Activated gamma-delta T cell treated with anti-CD3 and anti-CD28 coated beads, Interleukin-2, amount 50 U/mL, for 16 hours (primary cell): ENCODE measurements at places on chromosomes 3 and 15.

DNA sequence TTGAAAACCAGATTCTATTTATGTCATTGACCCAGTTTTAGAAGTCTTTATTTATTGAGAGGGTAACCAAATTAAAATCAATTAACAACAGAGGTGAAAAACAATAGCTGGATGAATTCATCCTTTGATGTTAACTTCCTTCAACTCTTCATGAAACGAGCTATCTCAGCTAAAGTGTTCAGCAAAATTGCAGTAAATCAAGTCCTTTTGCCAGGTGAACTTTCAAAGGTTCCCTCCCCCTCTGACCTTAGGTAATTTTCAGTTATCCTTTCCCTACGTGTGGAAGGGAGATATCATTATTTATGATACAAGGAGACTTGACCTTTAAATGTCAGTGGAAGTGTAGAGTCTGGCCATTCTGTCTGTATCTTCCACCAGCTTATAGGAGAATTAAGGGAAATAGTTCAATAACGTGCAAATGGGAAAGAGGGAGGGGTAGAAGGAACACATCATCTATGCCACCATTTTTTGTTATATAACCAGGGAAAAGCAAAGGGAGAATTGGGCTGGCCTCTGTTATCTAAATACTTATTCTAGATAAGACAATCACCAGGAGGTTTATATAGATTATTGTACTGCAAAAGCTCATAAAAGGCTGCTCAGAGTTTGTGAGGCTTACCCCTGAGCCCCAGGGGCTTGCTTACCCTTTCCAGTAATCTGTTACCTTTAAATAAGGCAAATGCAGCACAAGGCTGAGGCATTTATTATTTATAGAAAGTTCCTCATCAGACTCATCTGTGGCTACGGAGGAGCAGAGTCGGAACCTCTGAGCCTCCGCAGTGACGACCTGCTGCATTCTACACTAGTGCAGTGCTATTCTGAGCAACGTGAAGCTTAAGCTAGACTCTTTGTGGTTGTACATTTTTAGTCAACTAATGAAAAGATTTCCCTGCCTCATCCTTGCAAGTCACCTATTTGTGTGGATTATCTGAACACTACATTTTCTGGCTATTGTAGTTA, 97.7 kb upstream of the ZBED2 start:
- no peak for DNase-seq

DNA sequence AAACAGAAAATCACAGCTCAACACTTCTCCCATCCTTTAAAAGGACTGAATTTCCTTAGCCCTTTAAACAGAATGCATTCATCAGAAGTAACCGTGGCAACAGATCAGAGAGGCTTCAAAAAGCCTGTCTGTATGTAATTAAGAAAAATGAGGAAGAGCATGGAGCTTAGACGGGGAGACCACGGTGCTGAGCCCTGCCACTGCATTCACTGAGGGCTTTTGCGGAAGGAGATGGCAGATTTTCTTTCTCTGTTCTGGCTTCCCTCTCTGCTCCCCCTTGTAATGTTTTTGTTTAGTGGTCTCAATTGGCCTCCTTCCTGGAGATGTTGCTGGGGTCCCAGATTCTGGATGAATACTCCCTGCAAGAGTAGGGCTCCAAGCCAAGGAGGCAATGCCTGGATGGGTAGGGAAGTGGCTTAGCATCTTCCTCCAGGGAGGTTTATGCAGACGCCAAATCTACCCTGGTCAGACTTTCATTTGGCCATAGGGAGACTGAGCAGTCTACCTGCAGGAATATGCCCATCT, 332.9 kb downstream of the EPHB1 start:
- no peak for DNase-seq

- no peak for DNase-seq
Observed at GRCh38 chr3:149964291-149964690, 6.4 kb downstream of the PFN2 start.

GRCh38 chr3:164498917-164499316, 579.4 kb downstream of the SI start:
- no peak for DNase-seq

- DNase-seq: no peak
Observed at GRCh38 chr15:83474578-83474977, 27.4 kb downstream of the SH3GL3 start.

DNA sequence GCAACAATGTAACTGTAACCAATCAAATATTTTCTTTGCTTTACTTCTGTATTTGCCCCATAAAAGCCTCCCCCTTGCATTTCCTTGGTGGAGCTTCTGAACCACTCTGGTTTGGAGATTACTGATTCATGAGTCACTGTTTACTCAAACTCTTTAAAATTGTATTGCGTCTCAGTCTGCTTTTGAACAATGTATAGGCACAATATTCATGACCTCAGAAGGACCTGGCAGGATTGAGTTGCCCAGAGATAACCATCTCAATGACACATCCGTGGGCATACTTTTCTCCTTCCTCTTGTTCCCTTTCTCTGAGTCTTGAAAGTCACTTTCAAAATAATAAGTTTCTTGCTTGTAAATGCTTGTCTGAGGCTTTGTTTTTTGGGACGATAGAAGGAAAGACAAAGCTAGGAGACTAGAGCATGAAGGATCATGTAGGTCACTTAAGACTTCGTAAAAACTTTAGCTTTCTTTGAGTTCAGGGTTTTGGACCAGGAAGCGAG, 57.1 kb upstream of the POU1F1 start:
- DNase-seq: no peak

- DNase-seq: no peak
Observed at GRCh38 chr15:81255958-81256320, 59.3 kb downstream of the IL16 start.

DNA sequence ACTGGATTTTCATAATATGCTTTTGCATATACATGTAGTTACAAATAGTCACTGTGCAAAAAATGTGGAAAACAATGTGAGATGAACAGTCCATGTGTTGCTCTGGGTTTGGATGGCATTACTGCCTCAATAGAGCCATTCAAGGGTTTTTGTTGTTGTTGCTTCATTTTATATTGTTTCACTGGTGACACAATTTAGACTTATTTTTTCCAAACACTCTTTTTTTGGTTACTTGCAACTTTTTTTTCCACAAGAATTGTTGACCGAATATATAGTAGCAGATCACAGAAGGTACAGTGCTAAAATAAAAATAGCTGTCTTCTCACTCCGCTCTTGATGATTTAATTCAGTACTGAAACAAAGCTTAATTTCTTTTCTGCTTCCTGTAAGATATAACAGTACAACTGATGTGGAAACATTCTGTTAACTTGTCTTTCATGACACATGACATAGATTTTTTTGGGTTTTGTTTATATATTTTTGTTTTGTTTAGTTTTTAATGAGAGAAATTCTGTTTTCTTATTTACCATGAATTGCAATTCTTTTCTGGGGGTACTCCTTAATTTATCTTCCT, 618.6 kb downstream of the NAALADL2 start:
- DNase-seq: no peak

GRCh38 chr15:71811752-71812735, 1.7 kb downstream of the NR2E3 start:
- DNase-seq: no peak

DNA sequence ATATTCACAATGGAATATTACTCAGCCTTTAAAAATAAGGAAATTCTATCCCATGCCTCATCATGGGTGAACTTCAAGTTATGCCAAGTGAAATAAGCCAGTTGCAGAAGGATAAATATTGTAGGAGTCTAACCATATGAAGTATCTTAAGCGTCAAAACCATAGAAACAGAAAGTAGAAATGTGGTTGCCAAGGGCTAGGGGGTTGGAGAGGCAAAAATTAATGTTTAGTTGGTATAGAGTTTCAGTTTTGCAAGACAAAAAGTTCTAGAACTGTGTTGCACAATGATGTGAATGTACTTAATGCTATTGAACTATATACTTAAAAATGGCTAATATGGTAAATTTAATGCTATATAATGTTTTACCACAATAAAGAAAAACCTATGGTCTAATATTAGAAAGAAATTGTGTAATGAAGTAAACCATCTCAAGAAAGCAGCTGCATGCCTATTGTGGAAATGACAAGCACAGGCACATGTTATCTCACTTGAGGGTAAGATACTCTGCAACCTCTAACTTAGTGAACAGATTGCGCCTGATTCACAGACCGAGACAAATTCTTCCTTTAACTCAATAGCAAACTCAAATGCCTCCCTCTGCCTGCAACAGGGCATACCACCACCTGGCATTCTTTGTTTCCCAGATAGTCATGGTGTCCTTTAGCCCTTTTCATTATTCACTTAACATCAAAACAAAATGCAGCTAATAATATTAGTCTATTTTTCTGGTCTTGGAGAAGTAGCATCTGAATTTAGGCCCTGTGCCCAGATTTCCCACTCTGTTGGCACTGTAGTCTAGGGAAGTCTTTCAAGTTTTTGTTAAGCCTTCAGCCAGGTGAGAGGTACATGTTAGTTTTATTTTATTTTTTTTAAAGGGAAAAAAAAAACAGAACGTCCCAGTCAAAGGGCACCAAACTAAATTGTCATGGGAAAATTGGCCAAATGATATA, 80.2 kb upstream of the ACP3 start:
- no peak for DNase-seq

DNA sequence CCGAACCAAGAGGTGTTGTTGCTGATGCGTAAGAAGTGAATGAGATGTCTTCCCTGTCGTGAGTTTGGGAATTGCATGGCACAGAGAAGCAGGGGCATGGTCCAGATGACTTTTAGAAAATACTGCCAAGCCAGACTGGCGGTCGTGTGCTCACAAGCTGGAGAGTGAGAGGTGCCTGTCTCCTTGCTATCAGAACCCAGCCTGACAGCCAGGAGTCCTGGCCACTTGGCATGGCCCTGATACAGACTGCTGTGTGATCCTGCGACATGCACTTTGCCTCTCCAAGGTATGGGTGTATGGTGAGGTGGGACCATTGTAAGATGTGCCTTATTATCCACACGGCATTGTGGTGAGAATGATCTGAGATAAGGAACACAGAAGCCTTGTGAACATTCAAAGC, 93.0 kb downstream of the SMAD3 start:
- no peak for DNase-seq

DNA sequence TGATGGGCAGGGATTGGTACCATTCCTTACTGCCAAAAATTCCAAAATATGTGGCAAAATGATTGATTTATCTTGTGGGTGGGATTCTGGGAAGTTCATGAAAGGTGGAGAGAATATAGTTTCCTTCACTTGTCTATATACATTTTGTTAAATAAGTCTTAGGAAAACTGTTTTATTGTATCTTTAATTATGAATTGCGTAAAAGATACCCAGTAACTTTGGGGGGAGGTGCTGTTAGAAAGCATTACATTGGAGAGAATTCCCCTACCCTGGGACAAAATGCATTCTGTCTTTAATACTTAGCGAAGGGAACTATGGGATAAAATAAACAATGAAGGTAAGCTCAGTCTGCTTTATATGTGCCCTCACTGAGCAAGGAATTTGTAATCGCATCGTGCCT, 4.6 kb downstream of the SETD5 start:
- no peak for DNase-seq
